CD4-positive, alpha-beta T cell (primary cell): ENCODE measurements at places on chromosomes 2 and 18. TPM values are rescaled to one million over a fixed set of nuclear protein-coding genes. Genes with fewer than 3 reads are reported as not detected.

METTL21A gene
- 11.9 TPM for total RNA-seq

EGR4 gene
- total RNA-seq: 0.14 TPM

LYG1 gene
- 1.3 TPM for total RNA-seq

- DNase-seq: no peak
These were observed 25.9 kb upstream of the STEAP3 start for GRCh38 chr2:119197529-119198239.

DNA sequence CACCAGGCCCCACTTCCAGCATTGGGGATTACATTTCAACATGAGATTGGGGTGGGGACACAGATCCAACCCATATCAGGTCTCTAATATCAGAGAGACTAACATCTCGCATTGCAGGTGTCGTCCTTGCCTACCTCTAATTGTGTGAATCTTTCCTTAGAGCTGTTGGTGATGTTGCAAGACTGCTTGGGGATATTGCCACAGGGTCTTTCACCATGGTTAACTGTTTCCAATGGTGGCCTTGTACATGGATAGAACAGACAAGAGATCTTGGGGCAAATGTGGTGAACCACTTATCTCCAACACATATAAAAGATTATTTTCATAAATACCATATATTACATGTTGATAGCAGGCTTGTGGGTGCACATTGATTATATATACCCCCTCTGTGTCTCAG is 270.3 kb upstream of the LINC00305 start:
- no peak for DNase-seq

DNA sequence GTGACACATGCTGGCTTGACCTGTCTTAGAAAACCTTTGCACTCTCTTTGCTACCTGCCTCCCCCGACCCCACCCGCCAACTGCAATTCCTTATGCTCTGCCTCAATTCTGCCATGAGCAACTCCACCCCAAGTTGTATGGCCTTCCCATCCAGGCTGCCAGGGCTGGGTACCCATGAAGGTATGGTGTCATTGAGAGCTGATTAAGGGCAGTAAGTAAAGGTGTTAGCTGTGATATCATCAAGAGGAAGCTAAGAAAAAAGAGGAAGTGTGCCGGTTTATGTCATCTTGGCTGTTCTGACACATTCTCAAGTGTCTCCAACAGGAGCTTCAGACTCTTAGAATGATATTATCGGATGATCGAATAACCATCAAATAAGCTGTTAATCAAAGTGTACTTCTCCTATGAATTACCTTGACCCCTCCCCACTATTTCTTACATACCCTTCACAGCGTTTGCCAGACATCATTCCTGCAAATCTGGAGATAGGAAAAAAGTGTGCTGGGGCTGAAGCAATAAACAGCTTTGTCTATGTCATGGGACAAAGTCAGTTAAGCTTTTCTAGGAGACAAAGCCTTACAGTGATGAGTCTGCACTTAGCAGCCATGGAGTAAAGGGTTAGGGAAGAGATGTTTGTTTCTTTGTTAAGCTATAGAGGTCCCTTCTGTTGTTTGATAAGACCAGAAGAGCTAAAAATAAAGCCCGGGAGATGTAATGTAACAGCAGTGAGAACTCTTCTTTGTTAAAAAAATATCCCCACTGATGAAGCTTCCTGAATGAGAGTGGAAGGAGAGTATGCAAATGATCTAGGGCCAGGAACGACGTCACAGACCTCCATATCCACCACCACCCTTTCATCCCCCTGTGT is 40.4 kb upstream of the SMAD2 start:
- no peak for DNase-seq

GRCh38 chr2:162795312-162795711 is 43.3 kb downstream of the KCNH7 start:
- no peak for DNase-seq

- no peak for DNase-seq
These were observed 80.0 kb upstream of the PXDN start for GRCh38 chr2:1824202-1824905.

DNA sequence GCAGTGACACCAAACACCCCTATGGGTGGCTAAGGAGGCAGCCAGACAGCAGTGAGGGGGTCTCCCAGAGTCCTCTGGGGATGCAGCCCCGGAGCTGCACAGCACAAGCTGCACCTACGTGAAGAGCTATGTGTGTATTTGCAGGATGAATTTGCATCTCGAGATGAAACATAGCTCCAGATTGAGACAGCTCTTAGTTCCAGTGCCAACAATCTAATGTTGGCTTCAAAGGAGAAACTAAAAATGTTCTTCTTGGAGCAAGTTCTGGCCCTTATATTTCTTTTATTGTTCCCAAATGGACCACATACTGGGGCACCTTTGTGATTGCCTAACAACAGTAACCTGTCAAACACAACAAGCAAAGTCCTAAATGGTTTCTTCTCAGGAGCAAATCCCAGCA is 233.9 kb downstream of the SLC4A3 start:
- no peak for DNase-seq

DNA sequence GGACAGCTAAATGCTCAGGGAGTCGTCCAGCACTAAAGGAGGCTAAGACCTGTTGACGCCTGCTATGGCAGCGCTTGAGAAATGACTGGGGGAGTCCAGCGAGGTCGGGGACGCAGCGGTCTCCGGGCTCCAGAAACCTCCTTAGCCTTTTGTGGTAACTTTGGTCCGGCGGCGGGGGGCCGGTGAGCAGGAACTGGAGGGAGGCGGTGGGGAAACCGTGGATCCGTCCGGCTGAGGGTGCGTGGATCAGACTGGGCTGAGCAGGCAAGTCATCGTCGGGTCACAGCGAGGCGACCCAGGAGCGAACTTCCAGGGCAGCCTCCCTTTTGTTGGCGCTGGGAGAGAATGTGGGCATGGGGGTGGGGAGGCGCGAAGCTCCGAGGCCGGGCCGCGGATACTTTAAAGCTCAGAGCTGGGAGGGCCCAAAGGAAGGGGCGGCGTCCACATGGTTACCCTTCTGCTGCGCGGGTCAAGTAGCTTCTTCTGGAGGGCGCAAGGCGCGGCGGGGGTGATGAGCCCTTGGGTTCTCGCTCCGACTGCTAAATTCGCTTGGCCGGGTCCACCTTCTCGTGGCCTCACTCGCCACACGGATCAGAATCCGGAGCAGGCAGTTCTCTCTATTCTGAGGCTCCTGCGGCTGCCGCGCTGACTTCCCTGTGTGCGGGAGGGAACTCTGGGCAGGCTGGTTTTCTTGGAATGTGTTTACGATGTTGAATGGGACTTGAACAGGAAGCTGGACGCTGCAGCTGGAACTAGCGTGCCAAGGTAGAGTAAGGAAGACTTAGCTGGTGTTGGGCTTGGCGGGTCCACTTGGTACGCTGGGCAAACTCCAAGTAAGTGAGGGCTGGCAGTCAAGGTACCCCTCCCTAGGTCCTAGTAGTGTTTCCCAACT is 920 bp downstream of the GULP1 start:
- no peak for DNase-seq

DNA sequence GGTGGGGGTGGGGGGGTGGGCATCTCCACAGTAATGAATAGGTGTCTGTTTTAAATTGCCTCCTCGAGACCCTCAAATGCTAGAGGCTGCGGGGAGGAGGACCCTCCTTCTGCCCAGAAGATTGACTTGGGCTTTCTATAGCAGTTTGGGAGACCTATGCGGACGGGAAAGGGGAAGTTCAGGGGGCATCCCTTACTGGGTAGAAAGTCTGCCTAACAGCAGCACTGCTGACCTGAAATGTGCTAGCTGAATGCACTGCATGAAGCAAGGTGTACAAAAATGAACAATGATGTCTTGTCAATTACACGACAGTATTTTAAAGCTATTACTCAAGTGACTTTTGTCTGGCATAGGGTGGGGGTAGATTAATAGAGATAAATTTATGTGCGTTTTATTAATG is 2.5 kb downstream of the DCC start:
- DNase-seq: no peak

DNA sequence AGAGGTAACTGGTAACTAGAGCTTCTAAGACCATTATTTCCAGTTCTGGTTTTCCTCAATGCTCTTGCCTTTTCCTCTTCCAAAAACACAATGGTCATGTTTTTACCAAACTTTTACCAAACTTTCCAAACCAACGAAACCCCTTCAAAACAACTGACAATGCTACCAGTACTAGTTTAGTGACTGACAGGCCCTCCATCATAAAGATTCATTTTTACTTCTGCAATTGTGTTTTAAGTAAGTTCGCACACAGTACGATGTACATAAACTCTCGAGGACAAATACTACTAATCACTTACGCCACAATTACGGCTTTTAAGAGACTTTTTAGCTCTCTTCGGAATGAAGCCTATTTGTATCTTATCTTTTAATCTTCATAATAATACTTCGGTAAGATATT is 900 bp downstream of the C18orf32 start:
- DNase-seq: no peak

DNA sequence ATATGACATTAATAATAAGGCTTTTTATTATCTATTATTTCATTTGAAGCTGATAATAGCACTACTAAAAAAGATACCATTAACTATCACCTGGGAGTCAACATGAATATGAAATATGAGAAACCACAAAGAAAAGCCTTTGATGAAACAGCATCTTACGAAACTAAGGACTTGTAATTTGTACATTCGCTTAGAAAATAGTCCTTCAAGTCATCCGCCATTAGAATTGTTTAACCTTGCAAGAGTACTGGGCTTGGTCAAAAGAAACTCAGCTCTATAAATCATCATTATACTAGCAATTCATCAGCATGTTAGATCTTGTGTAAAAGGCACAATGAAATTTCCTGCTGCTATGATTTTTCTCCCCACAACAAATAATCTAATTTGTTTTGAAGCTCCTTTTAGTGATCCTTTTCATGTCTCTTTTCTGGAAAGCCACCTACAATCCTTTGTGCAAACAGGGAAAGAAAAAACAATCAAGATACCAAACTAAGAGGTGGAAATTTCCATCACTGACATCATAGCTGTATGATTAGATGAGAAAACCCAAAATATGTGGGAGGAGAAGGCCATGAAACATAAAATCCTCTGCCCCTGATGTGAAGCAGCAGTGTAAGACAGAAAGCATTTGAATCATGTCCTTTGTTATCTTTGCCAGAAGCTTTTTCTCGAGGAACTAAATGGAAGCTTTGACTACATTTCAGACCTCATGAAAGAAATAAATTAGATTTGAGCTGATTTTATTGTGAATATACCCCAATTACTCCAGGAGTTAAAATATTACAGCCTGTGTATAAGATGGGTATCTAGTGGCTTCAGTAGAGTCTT is 31.2 kb downstream of the SCN9A start:
- no peak for DNase-seq
